ENCODE measurements at places on chromosomes 5 and 9.

GRCh38 chr5:170287532-170287931 lies 10.0 kb downstream of the LCP2 start:
- no peak for DNase-seq

- no peak for DNase-seq
These were observed 53.3 kb upstream of the RNU6ATAC start for GRCh38 chr9:134217431-134218210.

DNA sequence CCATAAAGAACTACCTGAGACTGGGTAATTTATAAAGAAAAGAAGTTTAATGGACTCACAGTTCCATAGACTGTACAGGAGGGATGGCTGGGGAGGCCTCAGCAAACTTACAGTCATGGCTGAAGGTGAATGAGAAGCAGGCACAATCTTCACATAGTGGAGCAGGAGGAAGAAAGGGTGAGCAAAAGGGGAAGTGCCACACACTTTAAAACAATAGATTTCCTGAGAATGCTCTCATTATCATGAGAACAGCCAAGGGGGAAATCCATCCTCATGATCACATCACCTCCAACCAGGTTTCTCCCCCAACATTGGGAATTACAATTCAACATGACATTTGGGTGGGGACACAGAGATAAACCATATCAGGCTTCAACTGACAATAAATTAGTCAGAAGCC lies 664.9 kb downstream of the TAF11L14 start:
- DNase-seq = no peak

GRCh38 chr5:109877670-109878045 lies 187.9 kb downstream of the MAN2A1 start:
- DNase-seq = no peak

DNA sequence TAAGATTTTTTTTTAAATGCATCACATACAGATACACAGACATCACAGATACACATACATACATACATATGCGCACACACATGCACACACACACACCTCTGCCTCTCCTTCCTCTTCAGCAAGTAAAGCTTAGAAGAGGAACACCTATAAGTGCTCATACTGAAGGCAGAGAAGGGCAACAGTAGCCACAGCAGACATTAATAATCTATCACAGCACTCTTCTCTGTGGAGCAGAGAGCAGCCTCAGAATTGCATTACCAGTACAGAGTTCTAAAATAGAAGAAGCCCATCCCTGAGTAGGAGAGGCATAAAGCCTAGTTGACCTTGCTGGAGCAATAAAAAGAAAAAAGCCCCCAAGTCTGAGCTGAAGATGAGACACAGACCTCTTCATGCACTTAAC lies 110.6 kb downstream of the MLLT3 start:
- DNase-seq = no peak

DNA sequence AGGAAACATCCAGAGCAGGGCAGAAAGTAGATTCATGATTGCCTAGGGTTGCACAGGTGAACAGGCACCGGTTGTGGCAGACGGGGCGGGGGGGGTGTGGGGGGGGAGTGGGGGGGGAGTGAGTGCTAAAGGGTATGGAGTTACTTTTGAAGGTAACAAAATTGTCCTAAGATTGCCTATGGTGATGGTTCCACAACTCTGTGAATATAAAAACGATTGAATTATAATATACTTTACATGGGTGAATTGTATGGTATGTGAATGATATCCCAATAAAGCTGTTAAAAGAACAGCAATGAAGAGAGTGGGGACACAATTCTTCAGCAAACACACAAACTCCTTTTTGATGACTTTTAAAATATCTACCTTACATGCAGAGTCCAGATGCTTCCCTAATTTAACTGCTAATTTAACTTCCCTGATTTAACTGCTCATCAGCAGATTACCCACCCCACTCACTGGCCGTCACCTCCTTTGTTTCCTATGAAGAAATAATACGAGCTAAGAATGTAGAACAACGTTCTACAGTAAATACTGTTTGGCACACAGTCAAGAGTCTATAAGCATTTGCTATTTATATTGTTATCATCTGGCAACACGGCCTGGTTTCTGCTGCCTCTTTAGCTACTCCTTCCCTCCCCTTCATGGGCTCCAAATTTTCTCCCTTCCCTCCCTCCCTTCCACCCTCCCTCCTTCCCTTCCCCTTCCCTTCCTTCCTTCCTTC lies 83.5 kb downstream of the PTCH1 start:
- DNase-seq = no peak

DNA sequence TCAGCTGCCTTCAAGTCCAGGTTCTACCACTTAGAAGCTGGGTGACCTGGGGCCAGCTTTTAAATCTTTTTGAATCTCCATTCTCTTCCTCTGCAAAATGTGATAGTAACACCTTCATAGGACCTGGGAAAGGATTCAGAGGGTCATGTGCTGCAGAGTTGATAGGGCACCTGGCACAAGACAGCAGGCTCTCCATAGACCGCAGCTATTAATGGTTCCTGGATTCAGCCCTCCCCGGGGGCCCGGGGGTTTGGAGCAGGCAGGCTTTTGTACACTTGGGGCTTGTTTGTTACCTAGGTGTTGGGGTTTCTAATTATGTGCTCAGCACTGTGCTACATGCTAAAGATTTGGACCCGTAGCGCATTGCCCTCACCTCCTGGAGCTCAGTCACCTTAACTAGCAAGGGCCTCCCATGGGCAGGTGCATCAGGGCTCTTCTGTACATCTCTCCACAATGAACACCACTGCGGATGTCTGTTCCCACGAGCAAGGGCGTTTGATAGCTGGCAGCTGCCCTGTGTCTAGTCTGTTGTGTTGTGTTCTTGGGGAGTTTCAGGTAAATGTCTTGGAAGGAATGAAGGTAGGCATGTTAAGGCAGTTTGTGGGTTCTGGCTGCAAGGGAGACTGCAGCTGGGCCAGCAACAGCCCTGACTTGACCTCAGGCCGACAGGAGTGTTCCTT lies 12.1 kb downstream of the PRRC2B start:
- no peak for DNase-seq

DNA sequence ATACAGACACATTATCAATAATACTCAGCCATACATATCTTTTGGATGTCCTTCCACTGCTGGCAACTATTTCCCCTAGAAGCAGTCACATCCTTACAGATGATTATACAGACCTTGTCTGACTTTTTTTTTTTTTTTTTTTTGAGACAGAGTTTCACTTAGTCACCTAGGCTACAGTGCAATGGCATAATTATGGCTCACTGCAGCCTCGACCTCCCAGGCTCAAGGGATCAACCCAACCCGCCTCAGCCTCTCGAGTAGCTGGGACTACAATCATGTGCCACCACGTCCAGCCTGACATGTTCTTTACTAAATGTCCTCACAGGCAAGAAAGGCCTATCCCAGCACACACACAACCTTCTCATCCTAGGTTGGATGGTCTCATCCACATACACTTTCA lies 24.0 kb downstream of the NR6A1 start:
- no peak for DNase-seq

DNA sequence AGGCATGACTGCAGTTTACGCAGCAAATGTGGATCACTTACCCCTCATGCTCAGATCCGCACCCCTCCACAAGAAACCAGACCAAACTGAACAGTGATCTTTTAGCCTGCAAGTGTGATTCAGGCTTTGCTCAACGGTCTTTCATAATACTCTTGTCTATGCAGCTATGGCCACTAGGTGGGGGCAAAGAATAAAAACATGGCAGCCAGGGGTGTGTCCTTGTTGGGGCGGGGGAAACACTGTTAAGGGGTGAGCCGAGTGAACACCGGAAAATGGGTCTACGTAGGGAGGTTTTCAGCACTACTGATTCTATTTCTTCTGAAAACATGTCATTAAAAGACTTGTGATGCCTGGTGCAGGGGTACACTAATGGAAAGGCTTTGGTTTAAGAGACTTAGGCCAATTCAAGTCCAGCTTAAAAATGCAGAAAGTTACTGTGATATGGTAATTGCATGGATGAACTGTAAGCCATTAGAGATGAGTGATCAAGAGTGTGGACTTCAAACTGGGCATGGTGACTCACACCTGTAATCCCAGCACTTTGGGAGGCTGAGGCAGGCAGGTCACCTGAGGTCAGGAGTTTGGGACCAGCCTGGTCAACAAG lies 49.9 kb upstream of the GPR151 start:
- peak; percentile 23 for DNase-seq

GRCh38 chr9:68970151-68970550 lies 43.8 kb downstream of the PRKACG start:
- DNase-seq = no peak

DNA sequence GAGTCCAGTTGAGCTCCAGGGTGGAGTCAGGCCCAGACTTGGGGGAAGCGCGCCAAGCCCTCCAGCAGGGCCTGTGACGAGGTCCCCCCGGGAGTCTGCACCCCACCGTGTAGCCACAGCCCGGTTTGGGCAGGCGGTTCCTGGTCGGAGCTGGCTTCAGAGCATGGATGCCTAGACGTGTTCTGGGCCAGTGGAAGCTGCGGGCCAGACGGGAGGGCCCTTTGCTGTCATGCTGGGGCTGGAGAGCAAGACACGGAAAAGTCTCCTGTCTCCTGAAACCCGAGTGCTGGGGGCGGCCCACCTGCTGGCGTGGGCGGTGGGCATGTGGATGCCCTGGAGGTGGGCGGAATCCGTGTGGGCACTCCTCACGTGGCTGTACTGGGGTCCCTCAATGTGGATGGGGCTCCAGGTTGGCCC lies 1.9 kb downstream of the GPSM1 start:
- DNase-seq = no peak

DNA sequence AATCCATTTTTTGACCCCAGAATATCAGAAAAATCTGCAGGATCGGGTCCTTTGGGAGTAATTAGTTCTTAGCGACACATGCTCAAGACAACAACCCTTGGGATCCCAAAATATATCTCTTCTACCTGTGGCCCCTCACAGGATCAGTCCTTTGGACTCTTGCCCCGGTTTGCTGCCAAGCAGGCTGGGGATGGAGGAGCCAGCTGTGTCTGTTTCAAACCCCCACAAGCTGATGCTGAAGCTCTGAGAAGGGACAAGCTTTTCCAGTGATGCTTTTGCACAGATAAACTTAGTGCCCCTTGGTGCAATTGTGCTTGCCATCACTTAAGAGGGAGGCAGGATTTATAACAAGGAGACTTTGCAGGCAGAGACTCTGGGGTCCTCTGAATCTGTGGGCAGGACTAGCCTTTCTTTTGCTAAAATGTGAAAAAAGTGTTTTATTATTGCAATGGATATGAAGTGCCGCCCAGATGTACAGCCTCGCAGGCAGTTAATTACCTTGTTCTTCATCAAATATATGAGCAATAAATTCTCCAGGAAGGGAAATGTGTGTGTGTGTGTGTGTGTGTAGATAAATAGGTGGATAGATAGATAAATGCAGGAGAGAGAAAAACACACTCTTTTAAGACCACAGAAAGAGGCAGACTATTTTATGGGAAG lies 9.6 kb upstream of the LHX2 start:
- no peak for DNase-seq

GRCh38 chr9:84701801-84702200 lies 32.3 kb downstream of the NTRK2 start:
- DNase-seq = no peak

DNA sequence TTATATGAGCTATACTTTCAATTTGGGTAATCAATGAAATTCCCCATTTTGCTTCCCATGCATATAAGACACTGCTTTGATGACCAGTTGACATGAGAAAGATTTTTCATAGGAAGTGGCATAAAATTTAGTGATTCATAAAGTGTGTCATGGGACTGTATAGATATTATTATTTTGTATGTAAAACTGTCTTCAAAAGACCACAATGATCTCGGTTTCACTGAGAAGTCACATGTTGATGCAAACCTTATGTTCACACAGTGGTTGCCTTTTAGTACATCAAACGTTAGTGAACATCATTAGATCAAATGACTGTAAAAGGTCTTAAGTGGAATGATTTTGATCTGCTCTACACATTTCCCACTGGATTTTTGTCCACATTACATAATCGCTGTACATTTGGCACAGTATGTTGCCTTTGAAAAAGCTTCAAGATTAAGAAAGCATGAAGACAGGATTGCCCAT lies 349.2 kb upstream of the MEF2C start:
- no peak for DNase-seq

- no peak for DNase-seq
These were observed 1.9 kb downstream of the GDA start for GRCh38 chr9:72151104-72151503.

GRCh38 chr9:82998409-82998808 lies 64.5 kb downstream of the RASEF start:
- DNase-seq = no peak

- no peak for DNase-seq
These were observed 63.3 kb downstream of the PLPP1 start for GRCh38 chr5:55471468-55471867.

DNA sequence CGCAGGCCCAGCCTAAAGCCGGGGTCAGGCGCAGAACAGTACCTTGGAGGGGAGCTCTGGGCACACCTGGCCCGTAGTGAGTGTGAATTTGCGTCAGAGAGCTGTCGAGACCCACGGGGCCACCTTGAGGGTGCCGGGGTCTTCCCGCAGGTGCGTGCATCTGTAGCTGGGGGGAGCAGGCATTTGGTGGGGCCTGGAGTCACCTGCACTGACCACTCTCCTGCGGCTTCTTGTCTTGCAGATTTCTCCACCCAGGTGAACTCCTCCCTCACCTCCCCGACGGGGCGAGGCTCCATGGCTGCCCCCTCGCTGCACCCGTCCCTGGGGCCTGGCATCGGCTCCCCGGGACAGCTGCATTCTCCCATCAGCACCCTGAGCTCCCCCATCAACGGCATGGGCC lies 75.1 kb downstream of the RXRA start:
- no peak for DNase-seq

DNA sequence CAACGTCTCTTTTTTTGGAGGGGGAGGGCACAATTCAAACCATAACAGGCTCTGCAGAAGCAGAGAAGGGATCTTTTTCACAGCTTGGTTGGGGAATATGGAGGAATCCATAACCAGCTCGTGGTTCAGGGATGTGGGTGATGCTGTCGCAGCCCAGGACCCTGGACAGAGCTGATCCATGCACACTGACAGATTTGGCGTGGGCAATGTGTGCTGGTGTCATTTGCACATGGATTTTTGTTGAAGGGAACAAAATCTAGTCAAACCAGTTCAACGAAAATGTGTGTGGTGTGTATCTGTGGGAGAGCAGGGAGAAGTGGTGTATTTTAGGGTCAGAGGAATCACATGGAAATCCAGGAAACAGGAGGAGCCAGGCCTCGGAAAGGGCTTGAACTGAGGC lies 4.2 kb downstream of the DOCK2 start:
- no peak for DNase-seq
